ENCODE measurements at places on chromosomes 5 and 9.

GRCh38 chr5:77832938-77833337 is 56.8 kb upstream of the TBCA start:
- no peak for DNase-seq

DNA sequence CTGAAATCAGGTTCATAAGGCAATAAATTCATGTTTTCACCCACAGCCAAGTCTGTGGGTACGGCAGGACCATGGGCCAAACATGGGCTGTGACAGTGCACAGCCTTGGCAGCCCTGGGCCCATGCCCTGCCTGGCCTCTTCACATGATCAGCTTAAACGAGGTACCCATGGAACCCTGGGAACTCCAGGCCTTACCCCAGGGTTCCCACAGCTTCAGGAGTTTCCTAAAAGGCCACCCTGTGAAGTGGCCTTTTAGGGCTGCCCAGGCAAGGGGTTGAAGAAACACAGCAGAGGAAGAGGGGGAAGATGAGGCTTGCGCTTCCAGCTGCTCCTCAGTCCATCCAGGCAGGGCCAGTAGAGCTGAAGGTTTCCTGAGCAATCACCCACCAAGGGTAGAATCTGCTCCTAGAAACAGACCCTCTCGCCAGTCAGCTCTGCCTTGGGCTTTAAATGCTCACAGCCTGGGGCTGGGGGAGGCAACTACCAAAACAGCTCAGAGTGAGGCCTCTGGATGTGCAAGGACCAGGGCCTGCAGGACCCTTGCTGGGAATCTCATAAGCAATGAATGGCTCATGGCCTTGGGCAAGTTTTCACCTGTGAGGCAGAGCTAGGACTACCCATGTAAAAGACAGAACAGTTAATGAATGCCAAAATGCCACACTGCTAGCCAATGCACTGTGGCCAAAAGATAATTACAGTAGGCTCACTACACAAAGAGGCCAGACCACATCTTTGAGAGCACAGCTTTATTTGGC is 79.3 kb upstream of the LRRTM2 start:
- no peak for DNase-seq

GRCh38 chr5:44914221-44914620 is 105.5 kb downstream of the MRPS30 start:
- no peak for DNase-seq

DNA sequence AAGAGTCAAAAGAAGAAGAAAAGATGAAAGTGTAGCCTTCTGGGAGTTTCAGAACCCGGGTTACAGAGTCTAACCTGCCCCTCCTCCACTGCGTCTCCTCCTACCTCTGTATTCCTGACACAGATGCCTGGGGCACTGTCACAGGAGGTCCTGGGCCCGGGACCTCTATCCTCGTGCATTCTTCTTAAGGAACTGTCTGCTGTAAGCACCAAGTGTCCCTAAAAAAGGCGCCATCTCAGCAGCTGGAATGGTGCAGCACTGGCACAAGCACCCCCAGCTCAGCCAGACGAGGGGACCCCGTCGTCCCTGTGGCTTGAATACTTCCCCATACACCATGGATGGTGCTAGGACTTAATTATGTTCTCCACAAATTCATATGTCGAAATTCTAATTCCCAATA is 35.8 kb upstream of the MVB12B start:
- DNase-seq, result no peak

DNA sequence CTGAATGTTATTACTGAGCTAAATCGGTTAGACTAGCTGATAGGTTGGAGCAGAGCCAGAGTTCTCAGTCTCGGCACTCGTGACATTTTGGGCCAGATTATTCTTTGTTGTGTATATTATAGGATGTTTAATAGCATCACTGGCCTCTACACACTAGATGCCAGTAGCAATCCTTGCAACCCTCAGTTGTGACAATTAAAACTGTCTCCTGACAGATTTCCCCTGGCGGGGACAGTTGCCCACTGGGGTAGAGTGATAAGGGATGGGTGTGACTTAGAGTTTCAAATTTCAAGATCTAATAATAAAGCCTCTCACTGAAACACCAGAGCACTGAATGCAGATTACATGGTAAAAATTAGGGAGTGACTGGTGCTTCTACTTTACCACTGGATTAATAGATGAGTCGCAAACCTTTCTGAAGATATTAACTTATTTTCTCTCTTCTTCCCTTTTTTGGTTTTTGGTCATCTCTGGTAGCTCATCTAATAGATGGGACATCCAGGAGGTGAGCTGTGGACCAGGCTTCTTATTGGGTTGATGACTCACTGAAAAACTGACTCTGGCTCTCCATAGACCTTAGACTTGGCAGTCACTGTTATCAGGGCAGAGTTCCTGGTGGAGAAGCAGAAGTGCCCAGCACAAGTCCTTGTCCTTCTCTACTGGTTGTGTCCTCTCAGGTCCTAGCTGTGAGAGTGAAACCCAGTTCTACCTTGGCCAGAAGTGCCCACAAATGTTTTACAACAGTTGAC is 150.3 kb downstream of the UNC13B start:
- no peak for DNase-seq

DNA sequence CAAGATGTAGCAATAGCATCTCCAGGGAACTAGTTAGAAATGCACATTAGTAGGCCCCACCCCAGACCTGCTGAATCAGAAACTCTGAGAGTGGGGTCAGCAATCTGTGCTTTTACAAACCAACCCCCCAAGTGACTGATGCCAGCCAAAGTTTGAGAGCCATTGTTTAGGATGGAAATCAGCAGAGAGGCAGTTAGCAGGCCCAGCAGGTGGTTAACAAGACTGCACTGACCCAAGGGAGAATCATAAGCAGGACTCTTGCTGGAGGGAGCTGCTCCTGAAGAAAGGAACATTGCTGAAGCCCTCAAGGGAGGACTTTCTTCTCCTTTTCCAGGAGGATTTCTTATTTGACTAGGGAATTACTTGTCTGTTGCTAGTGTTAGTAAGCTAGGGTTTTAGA is 74.2 kb upstream of the SLC12A2 start:
- DNase-seq, result no peak

DNA sequence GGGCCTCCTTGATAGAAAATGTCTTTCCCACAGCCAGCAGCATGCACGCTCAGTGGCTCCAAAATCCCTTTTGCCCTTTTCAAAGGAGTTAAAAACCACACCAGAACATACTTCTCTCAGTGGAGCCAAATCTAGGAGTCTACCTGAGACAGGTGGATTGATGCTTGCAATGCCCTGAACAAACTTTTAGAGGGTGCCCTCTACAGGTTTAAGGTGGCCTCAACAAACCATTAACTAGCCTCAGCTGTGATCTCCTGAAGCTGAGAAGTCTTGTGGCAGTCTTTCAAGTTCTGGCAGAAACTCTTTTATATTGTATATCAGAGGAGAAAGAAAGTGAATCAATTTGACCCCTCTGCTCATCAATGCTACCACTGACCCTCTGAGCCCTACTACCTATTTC is 125.4 kb downstream of the MED27 start:
- no peak for DNase-seq

DNA sequence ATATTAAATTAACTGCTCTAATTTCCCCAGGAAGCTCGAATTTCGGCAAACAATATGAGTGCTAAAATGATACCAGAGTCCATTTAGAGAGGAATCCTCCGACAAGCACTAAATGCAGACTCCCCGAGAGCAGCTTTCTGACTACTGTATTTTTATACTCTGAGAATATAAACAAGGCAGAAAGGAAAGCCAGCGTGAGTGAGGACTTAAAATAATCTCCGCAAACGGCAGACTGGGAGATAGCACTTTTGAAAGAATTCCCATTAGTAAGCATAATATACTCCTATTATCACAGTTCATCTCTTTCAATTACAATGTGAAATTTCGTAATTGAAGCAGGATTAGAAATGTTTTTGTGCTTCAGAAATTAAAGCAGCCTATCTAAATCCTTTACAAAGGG is 269.4 kb upstream of the PANK3 start:
- DNase-seq, result no peak

- no peak for DNase-seq
Measured at GRCh38 chr9:87381050-87381711, 116.5 kb upstream of the DAPK1 start.

DNA sequence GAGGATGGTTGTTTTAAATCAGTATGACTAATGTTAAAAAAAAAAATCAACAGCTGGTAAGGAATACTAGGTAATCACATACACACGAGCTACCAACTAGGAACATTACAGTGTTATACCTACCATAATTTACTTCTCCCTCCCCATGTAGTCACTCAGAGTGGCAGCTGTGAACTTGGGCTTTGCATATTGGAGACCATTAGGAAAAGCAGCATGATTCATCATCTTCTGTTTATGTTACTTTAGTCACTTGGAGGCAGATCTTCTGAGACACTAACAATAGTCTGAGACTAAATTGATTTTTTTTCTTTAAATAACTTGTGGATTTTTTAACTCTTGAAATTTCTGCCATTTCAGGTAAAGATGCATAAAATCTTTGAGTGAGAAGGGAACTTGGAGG is 141.5 kb upstream of the NR4A3 start:
- no peak for DNase-seq

DNA sequence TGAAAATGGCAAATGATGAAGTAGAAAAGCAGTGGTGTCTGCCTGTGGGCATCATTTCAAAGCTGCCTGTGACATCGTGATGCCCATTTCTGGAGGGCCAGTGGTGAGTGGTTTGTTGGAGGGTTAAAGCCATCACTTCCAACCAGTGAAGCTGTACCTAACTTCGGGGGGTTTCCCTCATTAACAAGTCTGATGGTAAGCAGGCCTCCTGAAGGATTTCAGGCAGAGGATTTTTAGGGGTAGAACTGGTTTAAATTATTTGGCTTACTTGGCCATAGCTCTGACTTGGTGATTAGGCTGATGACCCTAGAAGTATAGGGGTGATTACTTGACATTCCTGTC is 10.7 kb downstream of the TNFAIP8 start:
- DNase-seq, result no peak

GRCh38 chr5:103336941-103337340 is 78.4 kb downstream of the MACIR start:
- DNase-seq, result no peak

DNA sequence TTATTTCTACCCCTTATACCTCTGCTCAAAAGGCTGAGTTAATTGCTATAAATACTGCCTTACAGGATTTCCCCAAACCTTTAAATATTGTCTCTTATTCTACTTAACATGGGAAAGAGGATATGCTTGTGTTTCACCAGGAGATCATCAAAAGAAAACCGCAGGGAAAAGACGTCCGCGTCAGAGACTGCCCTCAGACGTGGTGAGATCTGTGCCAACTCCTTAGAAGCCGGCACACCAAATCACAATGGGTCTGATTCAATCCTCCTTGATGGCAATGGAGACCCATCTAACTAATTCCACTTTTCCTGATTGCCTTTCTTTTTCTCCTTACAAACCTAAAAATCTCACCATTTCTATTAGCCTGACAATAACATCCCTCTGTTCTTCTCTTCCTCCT is 55.0 kb downstream of the SH3PXD2B start:
- no peak for DNase-seq

DNA sequence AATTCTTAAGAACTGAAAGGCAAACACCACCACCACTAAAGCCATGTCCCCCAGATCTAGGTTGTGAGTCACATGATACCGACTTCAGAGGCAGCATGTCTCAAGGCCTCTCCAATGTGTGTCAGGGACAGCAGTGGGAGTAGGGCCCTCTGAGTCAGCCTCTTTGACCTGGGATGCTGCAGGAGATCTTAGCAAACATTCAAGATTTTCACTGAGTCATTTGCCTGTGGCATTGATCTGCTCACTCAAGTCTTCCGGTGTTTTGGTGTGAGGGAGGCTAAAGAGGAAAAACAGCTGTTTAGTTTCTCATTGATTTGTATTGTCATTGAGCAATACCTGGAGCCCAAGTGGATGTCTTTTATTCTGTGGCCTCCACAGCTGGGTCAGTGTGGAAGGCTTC is 36.1 kb downstream of the TMC1 start:
- no peak for DNase-seq

DNA sequence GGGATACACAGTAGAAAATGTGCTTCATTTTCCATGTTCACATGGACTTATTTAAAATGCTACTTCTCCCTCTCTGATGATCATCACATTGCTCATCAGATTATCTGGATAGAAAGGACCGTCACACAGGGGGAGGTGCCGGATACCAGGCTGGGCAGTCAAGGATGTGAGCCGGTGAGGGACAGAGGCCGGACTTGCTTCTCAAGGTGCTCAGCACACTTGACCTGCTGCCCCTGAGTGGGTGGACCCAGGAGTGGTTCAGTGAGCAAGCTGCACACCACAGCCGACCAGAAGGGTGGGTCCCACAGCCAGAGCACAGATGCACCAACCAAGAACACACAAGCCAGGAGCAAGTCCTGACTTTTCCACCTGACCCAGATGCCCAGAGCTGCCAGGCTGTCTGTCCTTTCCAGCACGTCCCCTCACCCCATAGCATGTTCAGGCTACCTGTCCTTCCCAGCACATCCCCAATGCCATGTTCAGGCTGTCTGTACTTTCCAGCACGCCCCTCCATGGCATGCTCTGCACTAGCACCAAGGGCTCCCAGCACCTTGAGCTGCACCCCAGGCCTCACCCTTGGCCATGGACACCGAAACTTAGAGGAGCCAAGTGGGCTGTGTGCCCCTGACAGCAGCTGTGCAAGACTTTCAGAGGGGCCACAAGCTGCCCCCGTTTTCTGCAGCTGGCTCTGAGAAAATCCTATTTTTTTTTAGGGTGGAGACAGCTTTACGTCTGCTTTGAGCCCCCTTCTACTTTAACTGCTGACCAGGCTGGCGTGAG is 77.8 kb downstream of the SECISBP2 start:
- no peak for DNase-seq

DNA sequence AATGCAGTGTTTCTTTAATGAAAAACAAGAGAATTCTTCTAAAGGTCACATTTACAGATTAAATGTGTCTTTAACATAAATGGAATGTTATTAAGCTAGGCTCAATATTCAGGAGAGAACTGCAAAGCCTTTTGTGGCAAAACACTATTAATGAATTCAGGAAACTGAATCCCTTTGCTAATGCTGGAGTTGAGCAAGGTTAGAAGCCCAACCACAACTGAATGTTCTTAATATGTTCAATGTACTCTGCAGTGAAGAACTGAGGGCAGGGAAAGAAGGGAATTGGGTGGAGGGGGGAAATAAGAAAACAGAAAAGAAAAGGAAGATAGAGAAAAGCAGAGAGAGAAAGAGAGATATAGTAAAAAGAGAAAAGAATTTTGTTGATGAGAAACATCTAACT is 276.7 kb upstream of the TMEM161B start:
- no peak for DNase-seq

- no peak for DNase-seq
Measured at GRCh38 chr5:139593716-139594319, 32.7 kb downstream of the UBE2D2 start.

- DNase-seq, result no peak
Measured at GRCh38 chr5:94545870-94546625, 72.4 kb downstream of the KIAA0825 start.

Data from GM06990 (cell line).